T-cell (primary cell): ENCODE measurements at places on chromosomes 12 and 14. TPM values are rescaled to one million over a fixed set of nuclear protein-coding genes. Genes with fewer than 3 reads are reported as not detected.
A peak's percentile ranks its signal among the peaks of the same experiment; 100 is the strongest.

GRCh38 chr12:70196811-70197281, 46.4 kb upstream of the CNOT2 start:
- DNase-seq: no peak

GRCh38 chr14:56419750-56420149, 159.8 kb upstream of the TMEM260 start:
- no peak for DNase-seq

DNA sequence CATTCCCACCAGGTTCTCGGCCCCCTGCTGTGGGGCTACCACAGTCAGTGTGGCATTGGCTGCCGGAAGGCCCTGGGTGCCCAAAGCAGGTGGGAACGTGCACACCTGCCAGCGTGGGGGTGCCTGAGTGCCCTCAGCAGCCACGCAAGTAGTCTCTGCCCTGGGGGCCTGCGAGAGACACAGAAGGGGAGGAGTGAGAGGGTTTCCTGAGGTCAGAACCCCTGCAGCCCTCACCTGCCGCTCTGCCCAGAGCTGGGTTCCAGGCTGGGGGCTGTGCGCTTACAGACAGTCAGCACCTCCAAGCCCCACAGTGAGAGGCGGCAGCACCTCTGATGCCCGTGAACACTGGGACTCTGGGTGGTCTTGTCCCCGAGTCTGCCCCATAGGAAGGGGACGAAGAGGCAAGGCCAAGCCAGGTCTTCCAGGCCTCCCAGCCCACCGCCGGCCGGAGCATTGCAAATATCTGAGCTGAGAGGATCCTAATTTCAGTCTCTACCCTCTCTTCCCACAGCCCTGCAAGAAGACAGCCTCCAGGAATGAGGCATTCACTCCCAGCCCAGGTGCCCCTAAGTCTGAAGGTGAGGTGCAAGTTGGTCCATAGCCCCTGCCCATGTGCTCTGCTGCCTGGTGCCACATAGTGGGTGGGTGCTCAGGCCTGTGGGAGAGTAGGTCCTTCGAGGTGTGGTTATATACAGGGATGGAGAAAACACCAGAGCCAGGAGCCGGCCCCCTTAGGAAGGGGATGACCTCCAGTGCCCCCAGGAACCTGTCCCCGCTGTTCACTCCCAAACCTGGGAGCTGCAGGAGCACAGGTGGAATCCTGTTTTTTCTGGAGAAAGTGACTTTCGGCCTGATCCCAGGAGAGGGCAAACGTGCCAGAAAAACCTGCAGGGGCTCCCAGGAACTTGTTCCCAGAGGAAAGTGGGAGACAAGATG, 291.1 kb upstream of the RTL1 start:
- DNase-seq: no peak

DNA sequence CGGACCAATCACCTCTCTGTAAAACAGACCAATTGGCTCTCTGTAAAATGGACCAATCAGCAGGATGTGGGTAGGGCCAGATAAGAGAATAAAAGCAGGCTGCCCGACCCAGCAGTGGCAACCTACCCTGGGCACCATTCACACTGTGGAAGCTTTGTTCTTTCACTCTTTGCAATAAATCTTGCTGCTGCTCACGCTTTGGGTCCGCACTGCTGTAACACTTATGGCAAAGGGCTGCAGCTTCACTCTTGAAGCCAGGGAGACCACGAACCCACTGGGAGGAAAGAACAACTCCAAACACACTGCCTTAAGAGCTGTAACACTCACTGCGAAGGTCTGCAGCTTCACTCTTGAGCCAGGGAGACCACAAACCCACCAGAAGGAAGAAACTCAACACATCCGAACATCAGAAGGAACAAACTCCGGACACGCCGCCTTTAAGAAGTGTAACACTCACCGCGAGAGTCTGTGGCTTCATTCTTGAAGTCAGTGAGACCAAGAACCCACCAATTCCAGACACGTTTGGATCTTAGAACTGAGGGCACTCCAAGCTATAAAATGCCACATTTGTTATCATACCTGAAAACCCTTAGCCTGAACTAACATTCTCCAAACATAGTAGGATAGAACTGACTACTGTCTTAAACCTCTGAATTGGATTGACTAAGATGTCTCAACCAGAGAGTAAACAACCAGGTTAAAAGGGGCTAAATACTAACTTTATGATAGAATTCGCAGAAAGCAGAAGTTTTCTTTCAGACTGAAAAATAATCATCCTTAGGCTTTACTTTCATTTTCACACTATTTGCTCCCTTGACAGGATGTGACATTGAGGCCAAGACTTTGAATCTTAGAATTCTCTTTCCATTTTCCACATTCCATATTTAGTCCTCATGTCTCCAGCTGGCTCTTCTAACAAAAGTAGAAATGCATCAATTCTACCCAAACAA, 33.6 kb downstream of the CDKL1 start:
- peak; percentile 10 for DNase-seq

DNA sequence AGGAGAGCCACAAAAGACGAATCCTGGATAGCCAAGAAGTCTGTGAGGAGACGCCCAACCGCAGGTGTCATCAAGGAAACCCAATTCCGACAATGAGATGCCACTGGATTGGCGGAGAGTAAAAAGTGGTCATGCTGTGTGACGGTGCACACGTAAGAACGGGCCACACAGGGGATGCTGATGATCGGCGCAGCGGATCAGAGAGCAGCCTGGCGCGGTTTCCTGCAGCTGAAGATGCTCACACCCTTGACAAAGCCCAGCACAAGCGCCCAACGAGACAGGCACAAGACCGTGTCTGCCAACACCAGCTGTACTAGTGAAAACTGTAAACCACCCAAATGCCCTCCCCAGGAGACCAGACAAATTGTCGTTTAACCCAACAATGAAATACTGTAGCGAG, 55.8 kb downstream of the CCDC85C start:
- no peak for DNase-seq

DNA sequence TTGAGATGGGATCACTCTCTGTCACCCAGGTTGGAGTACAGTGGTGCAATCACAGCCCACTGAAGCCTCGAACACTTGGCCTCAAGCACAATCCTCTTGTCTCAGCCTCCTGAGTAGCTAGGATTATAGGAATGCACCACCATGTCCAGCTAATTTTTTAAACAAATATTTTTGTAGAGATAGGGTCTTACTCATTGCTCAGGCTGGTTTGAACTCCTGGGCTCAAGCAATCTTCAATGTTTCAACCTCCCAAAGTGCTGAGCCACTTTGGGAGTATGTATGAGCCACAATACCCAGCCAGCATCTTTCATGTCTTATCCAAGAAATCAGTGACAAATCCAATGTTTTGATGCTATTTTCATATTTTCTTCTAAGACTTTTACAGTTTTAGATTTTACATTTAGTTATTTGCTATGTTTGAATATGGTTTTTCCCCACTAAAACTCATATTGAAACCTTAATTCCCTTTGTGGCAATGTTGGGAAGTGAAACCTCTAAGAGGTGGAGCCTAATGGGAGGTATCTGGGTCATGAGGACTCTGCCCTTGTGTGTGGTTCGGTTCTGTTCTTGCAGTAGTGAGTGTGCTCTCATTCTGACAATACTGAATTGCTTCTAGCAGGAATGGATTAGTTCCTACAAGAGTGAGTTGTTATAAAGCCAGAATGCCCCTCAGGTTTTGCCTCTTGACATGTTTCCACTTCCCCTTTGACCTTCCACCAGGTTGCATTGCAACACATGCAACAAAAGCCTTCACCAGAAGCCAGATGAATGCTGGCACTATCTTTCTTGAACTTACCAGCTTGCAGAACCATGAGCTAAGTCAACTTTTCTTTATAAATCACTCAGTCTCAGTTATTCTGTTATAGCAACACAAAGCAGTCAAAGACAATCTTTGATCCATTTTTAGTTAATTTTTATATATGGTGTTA, 80.8 kb upstream of the AMIGO2 start:
- no peak for DNase-seq

GRCh38 chr12:20561871-20562270, 133.3 kb upstream of the SLCO1C1 start:
- DNase-seq: no peak

DNA sequence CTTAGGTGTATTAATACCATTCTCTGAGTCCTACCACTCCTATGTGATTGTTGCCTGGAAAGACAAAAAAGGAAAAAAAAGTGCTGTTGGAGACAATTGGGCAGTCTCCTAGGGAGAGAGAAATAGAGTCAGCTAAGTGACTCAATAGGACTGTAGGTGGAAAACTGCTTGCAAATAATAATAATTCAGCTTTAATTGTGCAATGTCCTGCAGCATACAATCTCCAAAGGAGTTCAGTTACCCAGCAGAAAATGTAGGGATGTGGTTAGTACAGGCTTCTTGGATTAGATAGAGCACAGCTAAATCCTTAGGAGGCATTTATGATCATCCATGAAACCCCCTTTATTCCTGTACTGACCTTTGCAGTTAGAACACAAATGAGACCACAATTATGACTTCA, 3.0 kb upstream of the SRSF9 start:
- DNase-seq: no peak

- DNase-seq: peak; percentile 19
Measured at GRCh38 chr12:1662761-1663439, 28.0 kb upstream of the ADIPOR2 start.

- no peak for DNase-seq
Measured at GRCh38 chr12:113778432-113779132, 187.5 kb downstream of the RBM19 start.

GRCh38 chr14:99659333-99659741, 14.4 kb downstream of the HHIPL1 start:
- DNase-seq: no peak

DNA sequence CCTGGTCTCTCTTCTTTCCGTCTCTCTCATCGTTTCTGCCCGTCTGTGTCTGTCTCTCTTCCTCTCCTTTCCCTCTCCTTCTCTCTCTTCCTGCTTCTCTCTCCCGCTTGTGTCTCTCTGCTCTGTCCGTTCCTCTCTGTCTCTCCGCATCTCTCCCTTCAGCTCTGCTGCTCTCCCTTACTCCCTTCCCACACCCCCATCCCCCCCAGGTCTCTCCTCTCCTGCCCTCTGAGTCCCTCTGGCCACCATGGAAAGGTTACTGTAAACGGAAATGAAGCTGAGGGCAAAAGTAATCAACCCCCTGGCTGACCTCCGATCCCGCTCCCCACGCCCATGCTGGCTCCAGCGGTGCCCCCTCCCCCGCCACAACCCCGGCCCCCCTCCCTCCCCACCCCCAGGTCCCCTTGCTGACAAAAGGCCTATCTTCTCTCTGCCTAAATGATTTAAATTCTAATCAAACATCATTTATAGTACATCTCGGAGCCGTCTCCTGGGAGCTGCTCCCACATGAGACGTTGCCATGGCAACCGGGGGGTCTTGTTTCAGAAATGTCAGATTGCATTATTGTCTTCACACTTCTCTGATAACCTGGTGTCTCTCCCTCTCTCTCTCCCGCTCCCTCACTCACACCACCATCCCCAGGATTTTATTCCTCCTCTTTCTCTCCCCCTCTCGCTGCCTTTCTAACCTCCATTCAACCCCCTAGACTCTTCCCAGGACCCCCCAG, 203.8 kb downstream of the RBM19 start:
- no peak for DNase-seq

GRCh38 chr12:116336542-116337065, 59.1 kb upstream of the MED13L start:
- DNase-seq: no peak

- no peak for DNase-seq
Measured at GRCh38 chr14:83356080-83356479, 1822.4 kb upstream of the SEL1L start.

- no peak for DNase-seq
Measured at GRCh38 chr12:105986779-105987684, 151.7 kb downstream of the NUAK1 start.

GRCh38 chr12:52122904-52123303, 43.4 kb downstream of the SMIM41 start:
- DNase-seq: no peak

GRCh38 chr12:11183011-11183410, 3.7 kb downstream of the TAS2R42 start:
- DNase-seq: no peak

GRCh38 chr14:21299562-21300130, 19.8 kb downstream of the RPGRIP1 start:
- no peak for DNase-seq

DNA sequence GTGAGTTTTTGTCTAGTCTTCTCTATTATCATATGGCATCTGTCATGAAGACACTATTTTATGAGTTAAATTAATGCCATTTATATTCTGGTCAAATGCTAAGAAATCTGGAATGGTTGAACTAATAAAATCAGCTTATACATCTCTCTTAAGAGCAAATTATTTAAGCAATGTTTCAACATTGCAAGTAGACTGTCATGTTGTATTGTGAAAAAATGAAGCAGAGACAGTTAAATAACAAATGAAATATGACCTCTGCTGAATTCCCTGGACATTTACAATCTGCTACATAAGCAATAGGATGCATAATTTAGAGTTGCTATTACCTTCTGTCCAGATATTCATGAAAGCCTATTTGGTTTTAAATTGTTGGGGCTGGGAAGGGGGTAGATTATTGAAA, 30.6 kb downstream of the NAV3 start:
- no peak for DNase-seq

- DNase-seq: no peak
Measured at GRCh38 chr14:53534841-53535240, 381.7 kb upstream of the DDHD1 start.

GRCh38 chr12:2140858-2141519, 88.2 kb downstream of the CACNA1C start:
- DNase-seq: no peak

- DNase-seq: no peak
Measured at GRCh38 chr12:29234965-29235626, 86.0 kb downstream of the FAR2 start.

GRCh38 chr14:103273145-103273744, 60.8 kb upstream of the EIF5 start:
- DNase-seq: no peak

GRCh38 chr14:77185093-77185465, 3.5 kb downstream of the TMEM63C start:
- no peak for DNase-seq

DNA sequence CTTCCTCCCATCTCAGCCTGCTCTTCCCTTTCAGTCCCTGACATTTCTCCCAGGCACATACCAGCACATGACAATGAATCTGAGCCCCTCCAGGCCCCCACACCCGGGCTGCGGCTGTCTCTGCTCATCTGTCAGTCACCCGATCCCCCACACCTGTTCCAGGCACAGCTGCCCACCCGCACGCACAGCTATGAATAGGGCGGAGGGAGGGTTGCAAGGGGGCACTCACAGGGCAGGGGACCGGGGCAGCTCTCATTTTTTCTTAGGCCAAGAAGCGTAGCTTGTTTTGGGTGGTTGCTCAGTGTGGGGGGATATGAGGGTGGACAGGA, 43.7 kb upstream of the TSPAN9 start:
- DNase-seq: no peak

- no peak for DNase-seq
Measured at GRCh38 chr12:77891518-77892147, 60.9 kb downstream of the NAV3 start.

Gene MUCL1
- total RNA-seq: not detected

Gene LBHD2
- total RNA-seq: not detected

Gene CPNE6
- total RNA-seq: not detected

Gene NEUROD4
- 0.06 TPM for total RNA-seq

Gene KRT6B
- total RNA-seq: not detected

Gene ULK1
- total RNA-seq: 89.6 TPM

Gene ESR2
- 0.51 TPM for total RNA-seq

Gene HOXC6
- total RNA-seq: not detected

Gene AKAP5
- 0.30 TPM for total RNA-seq

Gene PARPBP
- 1.7 TPM for total RNA-seq
